ENCODE measurements at places on chromosomes 7 and 10.
A peak's percentile ranks its signal among the peaks of the same experiment; 100 is the strongest.

GRCh38 chr10:14528450-14528849 is 197.7 kb upstream of the FRMD4A start:
- no peak for DNase-seq

GRCh38 chr10:120598386-120598785 is 141.4 kb downstream of the PLPP4 start:
- no peak for DNase-seq

DNA sequence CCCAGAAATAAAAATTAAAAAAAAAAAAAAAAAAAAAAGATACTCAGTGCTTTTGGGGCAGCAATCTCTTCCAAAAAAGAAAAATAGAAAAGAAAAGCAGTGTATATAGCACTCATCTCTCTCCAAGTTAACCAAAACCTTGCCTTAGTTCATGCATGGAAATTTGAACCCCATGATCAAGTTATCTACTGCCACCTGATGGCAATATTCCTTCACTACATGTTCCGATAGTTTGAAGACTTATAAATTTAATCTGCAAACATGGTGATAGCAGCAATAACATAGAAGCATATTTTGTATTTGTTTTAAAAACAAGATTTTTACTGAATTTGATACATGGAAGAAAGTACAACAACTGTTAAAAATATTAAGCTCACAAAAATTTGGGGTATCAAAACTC is 48.6 kb upstream of the SLIT1 start:
- peak; percentile 4 for DNase-seq

- no peak for DNase-seq
These were observed 5.7 kb upstream of the AP5Z1 start for GRCh38 chr7:4769761-4770160.

DNA sequence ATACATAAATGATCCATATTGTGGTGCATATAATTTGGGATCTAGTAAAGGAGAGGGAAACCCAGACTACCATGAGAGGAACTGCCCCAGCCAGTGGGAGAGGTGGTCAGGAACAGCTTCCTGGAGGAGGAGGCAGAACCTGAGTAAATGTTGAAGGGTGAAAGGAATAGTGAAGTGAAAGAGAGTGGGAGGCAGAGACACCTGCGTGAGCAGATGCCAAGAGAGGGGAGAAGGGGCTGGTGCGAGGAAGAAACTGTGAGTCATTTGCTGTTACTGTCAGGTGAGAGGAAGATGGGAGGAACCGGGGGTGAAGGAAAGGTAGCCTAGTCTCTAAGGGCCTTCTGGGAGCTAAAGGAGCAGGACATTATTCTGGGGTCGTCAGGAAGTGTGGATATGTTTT is 294.8 kb downstream of the GRID1 start:
- DNase-seq = no peak

- no peak for DNase-seq
These were observed 2.6 kb upstream of the GPER1 start for GRCh38 chr7:1085266-1085665.

DNA sequence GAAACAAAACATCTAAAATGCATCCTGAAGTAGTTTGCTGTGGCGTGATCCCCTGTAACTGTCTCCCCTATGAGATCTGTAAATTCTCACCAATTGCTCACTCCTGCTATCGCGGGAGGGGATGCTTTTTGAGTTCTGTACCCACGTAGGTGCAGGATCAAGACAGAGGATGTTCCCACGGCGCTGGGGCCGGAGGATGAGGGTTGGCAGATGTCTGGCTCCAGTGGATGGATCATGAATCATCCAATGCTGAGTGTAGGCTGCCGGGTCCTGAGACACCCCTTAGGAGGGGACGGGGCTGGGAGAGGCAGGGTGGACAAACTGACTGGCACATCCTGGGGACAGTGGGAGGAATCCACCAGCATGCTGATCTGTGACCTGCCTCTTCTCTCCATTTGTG is 224.4 kb downstream of the USP6NL start:
- DNase-seq = no peak

GRCh38 chr7:19991936-19992335 is 218.5 kb upstream of the TMEM196 start:
- DNase-seq = no peak

DNA sequence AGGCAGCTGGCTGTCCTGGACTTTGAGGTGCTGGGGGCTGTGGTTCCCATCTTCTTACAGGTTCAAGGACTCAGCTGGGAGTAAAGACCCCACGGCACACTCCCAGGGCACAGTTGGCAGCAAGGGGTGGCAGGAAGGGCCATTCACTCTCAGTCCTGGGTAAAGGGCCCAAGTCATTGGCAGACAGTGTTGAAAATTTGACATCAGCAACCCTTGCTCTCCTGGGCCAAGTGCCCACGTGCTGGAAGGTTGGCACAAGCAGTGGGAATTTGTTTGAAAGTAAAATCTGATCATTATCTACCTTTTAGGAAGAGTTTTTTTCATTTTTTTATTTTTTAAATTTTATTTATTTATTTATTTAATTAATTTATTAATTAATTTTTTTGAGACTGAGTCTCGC is 241.6 kb upstream of the MKI67 start:
- no peak for DNase-seq

Measured in immature natural killer cell (primary cell).